ENCODE measurements at places on chromosomes 6 and 20. TPM values are rescaled to one million over a fixed set of nuclear protein-coding genes. Genes with fewer than 3 reads are reported as not detected.

The PRDM13 gene
- not detected for total RNA-seq

- no peak for DNase-seq
Observed at GRCh38 chr6:73768558-73768957, 72.6 kb downstream of the CD109 start.

DNA sequence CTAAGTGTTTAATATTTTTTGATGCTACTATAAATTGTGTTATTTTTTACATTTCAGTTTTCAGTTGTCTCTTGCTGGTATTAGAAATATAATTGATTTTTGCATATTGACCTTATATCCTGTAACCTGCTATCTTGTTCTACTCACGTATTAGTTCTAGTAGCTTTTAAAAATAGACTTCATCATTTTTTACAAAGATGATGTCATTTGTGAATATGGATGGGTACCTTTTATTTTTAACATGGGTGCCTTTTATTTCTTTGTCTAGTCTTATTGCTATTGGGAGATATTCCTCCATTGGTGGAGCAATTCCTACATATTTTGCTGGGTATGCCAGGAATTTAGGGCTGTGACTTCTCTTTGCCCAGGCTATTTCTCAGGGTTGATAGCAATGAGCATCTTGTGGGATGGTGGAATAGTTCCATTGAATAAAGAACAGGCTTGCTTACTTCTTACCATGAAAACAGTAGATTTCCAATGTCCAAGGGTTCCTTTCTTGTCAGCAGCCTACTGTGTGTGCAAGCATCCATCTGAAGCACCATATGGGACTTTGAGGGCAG is 149.7 kb downstream of the CARMIL1 start:
- no peak for DNase-seq

- DNase-seq = no peak
Observed at GRCh38 chr6:133290930-133291329, 49.8 kb downstream of the EYA4 start.

DNA sequence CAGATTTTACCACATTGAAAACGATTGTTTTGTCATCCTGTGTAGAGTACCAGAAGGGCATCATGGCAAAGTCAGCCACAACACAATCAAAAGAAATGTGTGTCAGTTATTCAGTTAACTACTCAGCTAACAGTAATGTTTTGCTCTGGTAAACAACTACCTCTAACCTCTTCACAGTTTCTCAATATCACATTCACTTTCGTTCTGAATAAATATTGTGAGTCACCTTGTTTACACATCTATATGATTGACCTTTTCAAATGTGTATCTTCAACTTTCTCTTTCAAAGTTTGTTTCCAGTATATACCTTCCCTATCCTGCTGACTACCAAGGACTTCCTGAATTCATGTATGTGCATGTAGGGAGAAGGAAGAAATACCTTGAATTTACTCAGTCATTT is 216.6 kb upstream of the UFL1 start:
- DNase-seq = no peak
